H7 (cell line): ENCODE measurements at places on chromosomes 7 and 10. TPM values are rescaled to one million over a fixed set of nuclear protein-coding genes. Genes with fewer than 3 reads are reported as not detected.

- no peak for DNase-seq
Observed at GRCh38 chr7:34322841-34323240, 335.2 kb upstream of the NPSR1 start.

GRCh38 chr7:36277249-36277542 lies 112.5 kb upstream of the ANLN start:
- DNase-seq, result no peak

GRCh38 chr7:108600399-108600798 lies 30.7 kb downstream of the DNAJB9 start:
- no peak for DNase-seq

DNA sequence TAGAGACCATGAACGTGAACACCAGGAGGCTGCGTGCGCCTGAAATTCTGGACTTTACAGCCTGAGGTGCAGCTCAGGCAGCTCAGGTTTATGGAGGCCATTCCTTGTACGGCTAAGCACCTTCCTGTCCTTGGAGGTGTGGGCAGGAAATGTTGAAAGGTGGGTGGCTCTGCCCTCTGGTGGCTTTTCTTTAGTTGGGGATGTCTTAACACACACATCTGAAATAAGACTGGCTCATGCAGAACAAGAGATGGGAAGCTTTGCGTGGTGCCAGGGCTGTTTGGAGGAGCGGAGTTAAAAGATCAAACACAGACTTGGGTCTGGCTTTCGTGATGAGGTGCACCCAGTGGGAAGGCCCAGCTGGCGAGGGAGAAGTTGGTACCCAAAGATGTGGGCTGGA lies 64.1 kb downstream of the DOCK1 start:
- peak; percentile 66 for DNase-seq

DNA sequence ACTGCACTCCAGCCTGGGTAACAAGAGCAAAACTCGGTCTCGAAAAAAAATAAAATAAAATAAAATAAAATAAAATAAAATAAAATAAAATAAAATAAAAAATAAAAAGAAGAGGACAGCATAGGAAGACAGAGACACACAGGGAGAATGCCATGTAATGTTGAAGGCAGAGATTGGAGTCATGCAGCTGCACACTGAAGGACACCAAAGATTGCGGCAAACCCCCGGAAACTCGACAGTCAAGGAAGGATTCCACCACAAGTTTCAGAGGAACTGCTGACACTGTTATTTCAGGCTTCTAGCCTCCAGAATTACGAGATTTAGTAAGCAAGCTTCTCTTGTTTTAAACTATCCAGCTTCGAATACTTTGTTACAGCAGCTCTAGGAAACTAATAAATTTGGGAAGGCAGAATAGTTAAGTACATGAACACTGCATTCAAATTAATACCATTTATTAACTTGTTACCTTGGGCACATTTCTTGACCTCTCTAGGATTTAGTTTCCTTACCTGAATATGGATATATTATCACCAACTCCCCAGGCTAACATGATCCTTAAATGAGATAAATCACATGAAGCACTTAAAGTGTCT lies 9.5 kb downstream of the CPED1 start:
- no peak for DNase-seq

DNA sequence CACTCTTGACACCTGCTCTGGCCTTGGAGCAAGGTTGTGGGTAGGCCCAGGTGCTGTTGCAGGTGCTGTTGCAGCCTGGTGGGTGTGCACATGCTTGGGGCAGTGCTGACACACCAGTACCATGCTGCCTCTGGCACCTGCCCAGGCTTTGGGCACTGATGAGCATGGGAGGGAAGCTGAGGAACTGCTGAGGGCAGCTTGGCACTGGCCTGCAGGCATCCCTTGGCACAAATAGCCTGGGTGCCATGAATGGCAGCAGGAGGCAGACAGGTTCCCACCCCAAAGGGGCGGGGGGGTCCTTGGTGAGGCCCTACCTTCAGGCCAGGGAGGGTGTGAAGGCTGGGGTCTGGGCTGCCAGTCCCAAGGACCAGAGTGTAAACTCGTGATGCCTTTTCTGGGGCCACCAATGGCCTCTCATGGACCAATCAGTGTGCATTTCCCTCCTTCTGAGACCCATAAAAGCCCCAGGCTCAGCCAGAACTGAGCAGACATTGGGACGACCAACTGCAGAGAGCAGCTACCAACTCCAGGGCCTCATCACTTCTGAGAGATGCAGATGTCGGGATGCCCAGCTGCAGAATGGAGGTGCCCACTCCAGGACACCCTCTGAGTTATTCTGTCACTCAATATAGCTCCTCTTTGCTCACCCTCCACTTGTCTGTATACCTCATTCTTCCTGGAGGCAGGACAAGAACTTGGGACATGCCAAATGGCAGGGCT lies 547.4 kb downstream of the ZWINT start:
- no peak for DNase-seq

- DNase-seq, result no peak
Observed at GRCh38 chr7:85102813-85103350, 84.0 kb downstream of the SEMA3D start.

- DNase-seq, result no peak
Observed at GRCh38 chr7:98186452-98187137, 24.6 kb upstream of the BHLHA15 start.

- DNase-seq, result no peak
Observed at GRCh38 chr7:120920591-120921274, 29.8 kb upstream of the ING3 start.

DNA sequence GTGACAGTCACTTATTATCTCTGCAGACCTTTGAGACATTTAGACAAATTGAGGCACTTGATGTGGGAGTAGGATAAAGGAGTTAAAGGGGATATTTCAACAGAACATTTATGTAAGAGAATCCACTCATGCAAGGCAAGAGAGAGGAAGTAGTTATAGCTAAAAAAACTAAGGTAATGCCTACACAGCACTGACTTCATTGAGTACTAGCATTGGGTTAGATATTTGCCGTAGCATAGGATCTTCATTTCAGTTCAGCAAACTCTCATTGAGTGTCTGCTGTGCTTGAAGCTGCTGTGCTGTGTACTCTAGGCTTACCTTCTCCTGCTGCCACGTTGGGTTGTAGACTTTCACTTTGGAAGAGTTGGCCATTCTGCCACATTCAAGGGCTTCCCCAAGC lies 10.5 kb upstream of the ENTPD1 start:
- no peak for DNase-seq

- DNase-seq, result peak; percentile 39
Observed at GRCh38 chr7:65216469-65216868, 157.2 kb upstream of the ZNF92 start.

The LAMB4 gene
- not detected in 2 replicates for total RNA-seq

The EGR2 gene
- total RNA-seq, result 0.14 and 0.96 TPM in 2 replicates

The PTPRN2 gene
- total RNA-seq, result 0.70 and 0.80 TPM in 2 replicates

The GRM3 gene
- total RNA-seq, result 0.10 and 0.30 TPM in 2 replicates

The ITGA8 gene
- total RNA-seq, result 0.03 TPM in 1 of 2 replicates, not detected in the other

The LRIT1 gene
- total RNA-seq, result not detected in 2 replicates

The SPAM1 gene
- total RNA-seq, result not detected in 2 replicates
